NCI-H1930 (cell line): ENCODE measurements at places on chromosomes 16 and 17.
A peak's percentile ranks its signal among the peaks of the same experiment; 100 is the strongest.

DNA sequence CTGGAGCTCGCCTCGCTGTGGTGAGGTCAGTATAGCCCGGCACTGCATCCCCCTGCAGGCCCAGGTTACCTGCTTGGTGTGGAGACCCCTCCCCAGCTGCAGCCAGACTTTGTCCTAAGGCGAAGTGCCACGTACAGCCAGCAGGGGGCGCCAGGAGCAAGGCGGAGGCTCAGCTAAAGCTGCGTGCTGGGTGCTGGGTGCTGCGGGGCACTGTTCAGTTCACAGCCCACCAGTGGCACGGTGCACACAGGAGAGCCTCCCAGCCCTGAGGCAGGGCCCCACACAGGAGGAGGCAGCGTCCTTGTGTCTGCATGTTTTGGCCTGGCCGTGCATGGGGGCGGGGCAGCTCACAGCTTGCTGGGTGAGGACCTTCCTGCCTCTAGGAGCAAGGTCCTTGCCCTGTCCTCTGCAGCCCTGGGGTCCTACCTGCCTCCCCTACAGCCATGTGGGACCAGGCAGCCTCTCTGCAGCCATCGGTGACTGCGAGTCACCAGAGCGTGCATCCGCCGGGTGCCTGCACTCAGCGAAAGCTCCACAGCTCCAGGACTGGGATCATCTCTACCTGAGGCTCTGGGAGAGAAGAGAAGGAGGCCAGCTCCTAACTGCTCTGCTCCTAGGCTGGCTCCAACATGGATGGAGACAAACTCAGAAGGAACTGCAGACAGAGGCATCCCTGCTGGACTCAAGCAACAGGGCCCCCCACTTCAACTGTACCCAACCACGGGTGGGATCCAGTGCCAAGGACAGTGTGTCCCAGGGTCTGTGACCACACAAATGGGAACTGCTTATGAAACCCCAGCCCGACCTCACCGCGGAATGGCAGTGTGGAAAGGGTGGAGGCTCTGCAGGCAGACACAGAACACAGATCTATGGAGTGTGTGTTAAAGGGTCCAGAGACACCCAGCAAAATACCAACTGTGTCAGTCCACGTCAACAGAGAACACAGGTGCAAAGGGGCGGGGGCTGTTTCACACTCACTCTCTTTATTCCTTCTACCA lies 19.0 kb downstream of the SLC7A5 start:
- DNase-seq = peak; percentile 45

- no peak for DNase-seq
These were observed 86.2 kb downstream of the ABCC6 start for GRCh38 chr16:16137110-16137509.

DNA sequence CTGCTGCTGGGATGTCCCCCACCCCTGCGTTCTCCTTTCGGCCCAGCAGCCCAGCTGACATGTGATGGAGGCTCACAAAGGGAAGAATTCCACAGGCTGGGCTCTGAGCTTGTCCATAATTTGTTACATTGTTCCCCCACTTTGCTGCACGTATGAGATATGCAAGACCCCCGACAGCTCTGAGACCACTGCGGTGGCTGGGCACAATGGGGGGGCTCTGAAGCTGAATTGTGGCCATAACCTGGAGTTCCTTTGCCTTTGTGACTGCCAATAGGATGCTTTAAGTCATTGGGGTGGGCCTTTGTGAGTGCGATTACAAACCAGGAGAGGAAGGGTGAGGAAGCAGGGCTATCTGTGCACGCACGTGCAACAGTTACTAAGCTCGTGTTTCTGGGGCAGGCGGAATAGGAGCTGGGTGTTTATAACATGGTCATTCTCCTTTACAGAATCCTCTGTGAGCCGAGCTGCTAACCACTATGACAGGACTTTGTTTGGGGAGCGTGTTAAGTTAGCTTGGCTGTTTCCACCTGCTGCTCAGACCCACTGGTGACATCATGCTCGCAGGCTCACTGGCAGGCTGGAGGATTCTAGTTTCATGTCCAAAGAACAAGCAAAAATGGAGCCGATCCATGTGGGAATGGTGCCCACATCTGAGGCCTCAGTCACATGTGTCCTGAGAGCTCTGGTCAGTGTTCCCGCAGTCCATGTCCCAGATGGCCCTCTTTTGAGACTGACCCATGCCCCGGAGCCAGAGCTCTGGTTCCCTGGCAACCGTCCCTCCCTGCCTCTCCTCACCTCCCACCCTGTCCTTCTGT lies 208.3 kb upstream of the SALL1 start:
- DNase-seq = no peak

GRCh38 chr17:79125503-79125902 lies 50.9 kb downstream of the ENGASE start:
- DNase-seq = no peak

DNA sequence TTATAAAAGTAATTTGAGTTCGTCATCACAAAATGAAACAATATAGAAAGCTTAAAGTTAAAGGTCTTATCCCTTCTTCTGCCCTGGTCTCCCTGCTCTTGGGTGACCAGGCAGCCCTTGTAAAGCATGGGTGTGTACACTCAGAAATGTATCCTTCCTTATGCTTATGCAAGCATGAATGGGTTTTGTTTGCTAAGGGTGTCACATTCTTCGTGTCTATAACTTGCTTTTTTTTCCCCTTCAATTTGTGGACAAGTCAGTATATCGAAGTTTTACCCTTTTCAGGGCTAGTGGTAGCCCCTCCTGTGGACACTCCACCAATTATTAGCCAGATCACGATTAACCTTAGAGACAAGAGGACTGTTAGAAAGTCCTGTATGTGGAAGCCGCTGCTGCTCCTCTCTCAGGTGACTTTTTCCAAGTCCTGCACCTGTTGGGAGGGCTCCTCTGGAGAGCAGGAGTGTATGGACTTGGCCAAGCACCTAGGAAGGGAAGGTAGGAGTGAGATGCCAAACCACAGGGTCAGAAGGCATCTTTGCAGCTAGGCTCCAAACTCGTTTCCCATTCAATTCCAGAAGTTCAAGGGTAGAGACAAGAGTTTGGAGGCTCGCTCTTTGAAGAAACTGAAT lies 50.9 kb downstream of the LDHD start:
- no peak for DNase-seq

DNA sequence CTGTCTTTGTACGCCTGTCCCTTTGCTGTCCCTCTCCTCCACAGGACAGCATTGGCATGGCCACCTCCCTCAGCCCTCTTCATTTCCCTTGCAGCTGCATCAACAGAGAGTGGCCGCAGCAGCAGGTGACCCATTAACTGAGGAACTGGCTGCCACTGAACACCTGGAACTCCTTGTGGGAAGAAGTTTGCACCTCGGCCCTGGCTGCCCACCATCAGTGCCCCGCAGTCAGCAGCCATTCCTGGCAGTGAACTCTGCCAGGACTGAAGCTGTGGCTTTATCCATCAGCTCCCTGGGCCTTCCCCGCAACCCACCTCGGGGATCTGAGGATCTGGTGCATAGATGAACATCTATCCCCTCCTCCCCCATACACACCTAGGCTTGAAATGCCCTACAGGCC lies 13.1 kb upstream of the RNF135 start:
- DNase-seq = no peak

DNA sequence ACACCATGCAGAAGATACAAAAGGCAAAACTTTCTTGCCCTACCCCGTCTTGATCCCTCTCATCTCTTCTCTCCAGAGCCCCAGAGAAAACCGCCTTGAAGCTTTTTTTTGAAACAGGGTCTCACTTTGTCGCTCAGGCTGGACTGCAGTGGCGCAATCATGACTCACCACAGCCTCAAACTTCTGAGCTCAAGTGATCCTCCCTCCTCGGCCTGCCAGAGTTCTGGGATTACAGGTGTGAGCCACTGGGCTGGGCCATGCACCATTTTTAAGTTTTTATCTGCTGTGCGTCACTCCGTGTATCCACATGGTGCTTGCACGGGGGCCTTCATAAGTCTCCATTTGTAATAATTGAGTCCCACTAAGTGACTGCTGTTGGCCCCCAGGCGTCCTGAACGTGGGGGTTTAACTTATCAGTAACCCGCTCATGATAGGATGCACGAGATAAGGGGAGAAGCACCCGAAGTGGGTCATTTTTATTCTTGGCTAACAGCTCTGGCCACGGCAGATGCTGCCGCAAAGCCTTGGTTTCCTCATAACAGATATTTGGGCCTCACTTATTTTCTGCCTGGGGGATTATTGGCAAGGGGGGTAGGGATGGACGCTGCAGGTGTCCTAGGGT lies 8.6 kb downstream of the DNAH17 start:
- DNase-seq = no peak

DNA sequence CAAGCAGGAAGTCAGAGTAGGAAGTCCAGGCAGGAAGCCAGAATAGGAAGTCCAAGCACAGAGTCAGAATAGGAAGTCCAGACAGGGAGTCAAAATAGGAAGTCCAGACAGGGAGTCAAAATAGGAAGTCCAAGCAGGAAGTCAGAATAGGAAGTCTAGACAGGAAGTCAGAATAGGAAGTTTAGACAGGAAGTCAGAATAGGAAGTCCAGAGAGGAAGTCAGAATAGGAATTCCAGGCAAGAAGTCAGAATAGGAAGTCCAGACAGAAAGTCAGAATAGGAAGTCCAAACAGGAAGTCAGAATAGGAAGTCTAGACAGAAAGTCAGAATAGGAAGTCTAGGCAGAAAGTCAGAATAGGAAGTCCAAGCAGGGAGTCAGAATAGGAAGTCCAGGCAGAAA lies 105.3 kb upstream of the C16orf82 start:
- no peak for DNase-seq

DNA sequence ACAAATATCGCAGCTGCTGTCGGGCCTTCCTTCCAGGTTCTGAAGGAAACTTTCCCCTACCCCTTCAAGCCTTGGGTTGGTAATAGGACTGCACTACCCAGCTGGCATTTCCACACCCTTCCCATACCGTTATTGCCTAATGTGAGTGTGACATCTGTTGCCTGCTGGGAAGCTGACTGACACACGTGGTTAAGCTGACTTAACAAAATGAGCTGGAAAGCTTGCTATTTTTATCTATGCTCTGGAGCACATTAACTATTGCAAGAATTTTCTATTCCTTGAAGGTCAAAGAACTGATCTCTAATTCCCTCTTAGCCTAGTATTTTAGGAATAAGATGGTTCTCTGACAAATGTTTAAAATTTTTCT lies 79.5 kb downstream of the PMP22 start:
- DNase-seq = no peak

DNA sequence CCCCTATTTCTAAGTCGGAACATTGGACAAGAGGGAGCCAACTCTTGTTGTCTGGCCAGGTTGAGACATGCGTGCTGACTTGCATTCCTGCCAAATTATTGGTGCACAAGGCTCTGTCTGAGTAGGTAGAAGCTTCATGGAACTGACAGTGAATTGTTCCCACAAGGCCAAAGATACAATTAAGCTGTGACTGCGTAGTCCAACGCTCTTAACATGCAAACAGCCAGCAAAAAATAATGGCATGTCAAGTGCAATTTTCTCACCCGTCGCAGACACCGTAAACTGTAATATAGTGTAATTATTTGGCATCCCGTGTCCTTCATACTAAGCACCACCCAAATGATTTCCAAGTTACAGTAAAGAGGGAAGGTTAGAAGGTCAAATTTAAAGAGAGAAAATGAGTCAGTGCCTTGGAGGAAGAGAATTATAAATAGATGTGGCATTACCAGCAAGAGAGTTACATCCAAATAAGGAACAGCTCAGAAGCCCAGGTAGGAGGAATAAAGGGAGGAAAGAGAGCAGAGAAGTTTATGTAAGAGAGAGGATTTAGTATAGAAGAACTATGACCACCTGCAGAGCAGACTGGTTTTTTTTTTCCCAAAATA lies 21.8 kb downstream of the CDH8 start:
- no peak for DNase-seq

DNA sequence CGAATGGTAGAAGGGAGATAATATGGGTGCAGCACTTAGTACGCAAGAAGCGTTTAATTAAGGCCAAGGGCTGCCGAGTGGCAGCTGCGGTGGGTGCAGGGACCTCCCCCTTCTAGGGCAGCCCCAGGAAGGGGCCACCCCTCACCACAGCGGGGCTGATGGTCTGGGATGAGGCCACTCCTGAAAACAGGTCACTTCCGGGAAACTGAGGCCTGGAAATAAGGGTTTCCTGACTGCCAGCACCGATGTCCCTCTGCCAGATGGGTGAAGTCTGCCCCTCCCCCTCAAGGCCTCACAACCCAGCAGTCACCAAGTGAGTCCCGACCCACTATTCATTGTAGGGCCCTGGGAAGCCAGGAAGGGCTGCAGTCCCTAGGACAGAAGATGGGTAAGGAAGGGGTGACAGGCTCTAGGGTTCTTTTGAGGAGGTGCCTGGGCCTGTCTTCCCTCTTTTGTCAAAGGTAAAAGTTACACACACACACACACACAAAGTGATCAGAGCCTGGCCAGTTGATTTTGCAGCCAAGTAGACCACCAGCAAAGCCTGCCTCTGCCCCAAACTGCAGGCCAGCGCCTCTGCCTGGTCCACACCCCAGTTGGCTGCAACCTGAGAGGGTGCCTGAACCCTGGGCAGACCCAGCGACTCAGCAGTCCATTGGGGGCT lies 12.5 kb downstream of the SREBF1 start:
- DNase-seq = no peak

DNA sequence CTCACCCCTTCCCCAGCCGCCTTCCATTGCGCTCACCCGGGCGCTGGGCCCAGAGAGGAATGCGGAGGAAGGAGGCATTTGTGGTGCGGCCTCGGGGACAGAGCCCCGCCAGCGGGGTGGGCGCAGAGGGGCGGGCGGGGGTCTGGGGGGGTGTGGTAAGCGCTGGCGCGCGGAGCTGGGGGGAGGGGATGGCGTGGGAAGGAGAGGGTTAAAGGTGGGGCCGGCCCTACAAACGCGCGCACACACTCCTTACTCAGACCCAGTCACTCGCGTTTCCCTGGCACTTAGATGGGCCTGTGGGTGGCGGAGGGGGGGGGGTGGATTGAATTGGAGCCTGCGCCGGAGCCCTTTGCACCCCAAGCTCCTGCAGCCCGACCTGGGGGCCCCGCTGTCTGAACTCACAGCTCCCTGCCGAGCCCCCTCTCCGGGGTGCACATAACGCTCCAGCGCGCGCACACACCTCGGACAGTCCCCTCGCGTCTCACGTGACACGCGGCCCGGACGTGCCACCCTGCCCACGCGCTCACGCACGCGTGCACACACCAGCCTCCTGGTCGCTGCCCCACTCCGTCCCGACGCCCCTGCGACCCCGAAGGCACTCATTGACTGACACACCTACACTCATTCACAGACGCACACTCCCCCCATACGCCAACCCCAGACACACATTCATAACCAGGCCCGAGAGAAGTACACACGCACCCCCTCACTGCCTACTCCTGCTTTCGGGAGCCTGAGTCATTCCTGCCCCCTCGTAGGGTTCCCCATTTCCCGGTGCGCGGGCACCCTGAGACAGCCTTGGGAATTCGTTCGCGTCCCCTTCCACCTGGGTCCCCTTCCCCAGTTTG lies 844 bp downstream of the TBKBP1 start:
- no peak for DNase-seq

DNA sequence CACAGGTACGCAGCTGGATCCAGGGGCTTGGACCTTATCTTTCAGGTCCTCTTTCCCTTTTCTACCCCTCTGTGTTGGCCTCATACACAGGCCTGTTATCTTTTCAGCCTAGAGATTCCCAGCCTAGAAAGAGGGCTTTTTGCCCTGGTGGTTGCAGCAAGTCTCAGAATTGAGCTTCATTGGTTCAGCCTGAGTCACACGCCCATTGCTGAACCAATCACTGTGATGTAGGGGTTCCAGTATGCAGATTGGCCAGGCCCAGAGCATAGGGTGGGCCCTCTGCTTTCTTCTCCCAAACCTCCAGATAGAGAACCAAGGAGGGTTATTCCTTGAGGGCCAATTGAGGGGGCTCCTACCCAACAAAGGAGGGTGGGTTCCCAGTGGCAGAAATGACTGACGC lies 32.8 kb downstream of the GPT2 start:
- no peak for DNase-seq

- no peak for DNase-seq
These were observed 231.6 kb upstream of the DYNLRB2 start for GRCh38 chr16:80309178-80309577.

GRCh38 chr17:17959520-17960361 lies 12.5 kb downstream of the TOM1L2 start:
- DNase-seq = no peak
